ENCODE measurements at places on chromosomes 13 and 19. TPM values are rescaled to one million over a fixed set of nuclear protein-coding genes. Genes with fewer than 3 reads are reported as not detected.

GIPC1 gene
- 250 TPM for polyA plus RNA-seq

GDF15 gene
- 0.57 TPM for polyA plus RNA-seq

ZIC2 gene
- polyA plus RNA-seq, result not detected

PIAS4 gene
- 11.9 TPM for polyA plus RNA-seq

HIF3A gene
- 0.07 TPM for polyA plus RNA-seq

FGF21 gene
- polyA plus RNA-seq, result not detected

SBK3 gene
- not detected for polyA plus RNA-seq

TICAM1 gene
- 24.4 TPM for polyA plus RNA-seq
